ENCODE measurements at places on chromosomes 1 and 21.

- DNase-seq, result peak; percentile 73
These were observed 2.2 kb downstream of the FBXO28 start for GRCh38 chr1:224116131-224116530.

DNA sequence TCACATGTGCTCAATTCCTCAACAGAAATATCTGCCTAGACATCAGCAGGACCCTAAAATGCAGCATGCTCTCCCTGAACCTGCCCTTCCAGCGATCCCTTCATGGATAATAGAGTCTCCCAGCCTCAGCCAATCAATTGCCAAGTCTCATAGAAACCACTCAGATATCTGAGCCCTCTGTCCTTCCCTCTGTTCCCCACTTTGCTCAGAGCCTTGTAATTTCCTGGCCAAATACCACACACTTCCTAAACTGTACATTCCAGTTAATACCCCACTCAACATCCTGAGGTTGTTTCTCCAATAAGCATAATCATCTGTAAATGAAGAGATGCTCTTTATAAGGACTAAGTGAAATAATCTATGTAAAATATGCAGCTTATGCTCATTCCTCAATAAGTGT lies 59.3 kb upstream of the PTGFRN start:
- no peak for DNase-seq

- no peak for DNase-seq
These were observed 64.8 kb downstream of the GPR137B start for GRCh38 chr1:236207121-236207520.

DNA sequence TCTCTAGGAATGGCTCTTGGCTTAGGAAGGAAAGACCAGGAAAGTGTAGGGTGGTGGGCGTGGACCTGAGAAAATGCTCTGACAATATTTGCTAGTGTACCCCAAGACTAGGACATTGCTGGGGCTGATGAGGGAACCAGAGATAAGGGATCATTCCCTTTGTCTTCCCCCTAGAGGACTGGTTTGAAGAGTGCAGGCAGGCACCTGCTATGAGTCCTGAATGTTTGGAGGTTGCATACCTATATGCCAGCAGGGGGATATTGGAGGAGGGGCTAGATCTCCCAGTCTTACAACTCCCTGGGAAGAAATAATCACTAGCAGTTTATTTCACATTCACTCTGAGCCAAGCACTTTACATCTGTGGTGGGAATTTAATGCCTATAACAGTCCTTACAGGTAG lies 6.0 kb upstream of the BCL10 start:
- no peak for DNase-seq

- no peak for DNase-seq
These were observed 248.0 kb upstream of the FOXD3 start for GRCh38 chr1:63074321-63074720.

GRCh38 chr1:221439747-221440501 lies 302.0 kb downstream of the DUSP10 start:
- DNase-seq, result peak; percentile 61
